AML-193 (cell line): ENCODE measurements at places on chromosomes 4 and X.

GRCh38 chr4:25783126-25783525 lies 79.7 kb downstream of the SEL1L3 start:
- DNase-seq = no peak

DNA sequence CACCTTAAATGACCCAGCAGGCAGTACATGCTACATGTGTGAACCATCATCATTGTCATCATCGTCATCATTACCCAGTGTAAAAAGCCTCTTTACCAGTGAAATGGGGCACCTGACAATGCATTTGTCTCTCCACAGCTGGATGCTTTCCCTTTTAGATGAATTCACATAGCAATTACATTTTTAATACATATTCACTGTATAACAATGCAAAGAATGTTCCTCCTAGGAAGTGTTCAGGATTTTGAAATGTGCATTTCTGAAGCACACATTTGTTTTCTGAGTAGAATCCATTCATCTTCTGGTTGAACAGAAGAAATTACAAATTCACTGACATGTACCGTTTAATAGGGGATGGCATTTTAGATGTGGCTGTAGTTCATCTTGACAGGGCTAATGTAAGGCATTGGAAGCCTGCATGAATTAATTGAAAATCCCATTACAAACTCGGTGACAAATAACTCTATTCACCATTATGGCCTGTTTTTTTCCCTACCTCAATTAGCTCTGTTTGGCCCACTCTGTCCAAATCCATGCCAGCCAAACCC lies 111.1 kb downstream of the SH3RF1 start:
- no peak for DNase-seq

DNA sequence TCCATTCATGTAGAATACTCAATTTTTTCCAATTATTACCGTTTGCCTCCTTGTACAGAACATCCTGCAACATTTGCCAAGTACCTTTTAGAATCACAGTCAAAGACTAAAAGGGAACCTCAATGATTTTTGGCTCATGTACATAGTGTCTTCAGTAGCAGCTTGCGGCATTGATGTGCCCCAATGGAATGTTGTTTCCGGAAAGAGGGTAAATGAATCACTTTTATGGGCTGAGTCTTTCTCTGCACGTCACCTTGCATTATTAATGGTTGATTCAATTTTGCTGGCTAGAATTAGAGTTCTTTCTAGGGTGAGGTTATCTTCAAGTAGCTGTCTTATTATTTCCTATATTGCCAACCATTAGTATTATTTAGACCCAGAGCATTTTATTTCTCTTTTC lies 116.9 kb upstream of the GABRA2 start:
- DNase-seq = no peak

GRCh38 chrX:16445166-16445752 lies 204.7 kb upstream of the S100G start:
- peak; percentile 0 for DNase-seq

DNA sequence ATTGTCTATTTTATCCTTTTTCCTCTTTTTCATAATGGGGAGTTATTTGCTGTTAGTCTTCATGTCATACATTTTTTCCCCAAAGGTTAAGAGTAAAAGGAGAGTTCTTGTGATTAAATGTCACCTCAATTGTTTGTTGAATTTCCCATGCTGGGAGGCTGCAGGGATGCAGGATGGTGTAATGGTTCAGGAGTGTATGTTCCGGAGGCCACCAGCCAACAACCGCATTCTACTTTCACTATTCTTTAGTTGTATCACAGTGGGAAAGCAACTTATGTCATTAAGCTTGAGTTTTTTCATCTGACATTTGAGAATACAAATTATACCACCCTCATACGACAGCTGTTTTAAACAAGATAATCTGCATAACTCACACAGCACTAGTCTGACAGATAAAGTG lies 15.4 kb downstream of the AFP start:
- no peak for DNase-seq

DNA sequence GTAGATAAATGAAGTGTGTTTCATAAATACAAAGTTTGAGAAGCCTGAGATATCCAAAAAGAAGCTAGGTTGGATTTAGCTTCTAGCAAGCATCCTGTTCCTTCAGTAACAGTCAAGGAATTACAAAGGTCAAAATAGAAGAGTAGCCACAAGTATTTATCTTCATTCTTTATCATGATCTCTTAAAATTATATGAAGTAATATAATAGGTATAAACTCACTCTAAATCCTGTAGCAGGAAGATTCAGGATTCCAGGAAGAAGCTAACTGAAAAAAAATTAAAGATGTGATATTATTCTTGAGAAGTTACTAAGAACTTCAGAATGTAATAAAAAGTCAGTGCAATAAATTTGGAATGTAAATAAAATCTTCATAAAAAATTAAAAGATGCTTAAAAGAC lies 31.1 kb upstream of the RXFP1 start:
- DNase-seq = no peak

- DNase-seq = no peak
These were observed 145.5 kb downstream of the AREG start for GRCh38 chr4:74590476-74590875.

- no peak for DNase-seq
These were observed 60.2 kb downstream of the BANK1 start for GRCh38 chr4:101850698-101851097.

DNA sequence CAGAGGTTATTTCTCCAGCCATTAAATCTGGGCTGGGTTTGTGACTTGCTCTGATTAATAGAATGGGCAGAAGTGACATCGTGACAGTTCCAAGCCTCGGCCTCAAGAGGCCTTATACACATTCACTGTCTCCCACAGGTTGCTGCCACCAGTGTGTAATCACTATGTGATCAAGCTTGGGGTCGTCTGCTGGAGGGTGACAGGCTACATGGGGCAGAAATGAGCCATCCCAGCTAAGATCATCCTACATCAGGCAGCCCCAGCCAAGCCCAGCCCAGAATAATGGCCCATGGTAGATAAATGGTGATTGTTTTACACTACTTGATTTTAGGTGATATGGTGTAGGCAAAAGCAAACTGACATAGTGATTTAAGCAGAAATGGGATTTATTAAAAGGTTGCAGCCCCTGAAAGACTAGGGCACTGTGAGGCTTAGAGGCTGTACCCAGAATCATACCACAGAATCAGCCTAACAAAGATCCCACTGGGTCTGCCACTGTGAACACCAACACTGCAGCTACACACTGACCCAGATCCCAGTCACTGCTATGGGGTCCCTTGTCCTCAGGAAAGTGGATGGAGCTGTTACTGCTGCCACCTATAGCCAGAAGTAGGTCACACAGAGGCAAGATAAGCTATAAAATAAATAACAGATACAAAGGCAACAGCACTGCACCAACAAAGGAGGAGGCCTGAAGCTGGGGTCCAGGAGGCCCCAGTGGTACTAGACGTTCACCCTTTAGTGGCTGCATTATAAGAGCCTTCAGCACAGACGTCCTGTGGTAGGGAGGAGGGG lies 159.6 kb upstream of the RBPJ start:
- peak; percentile 5 for DNase-seq

- DNase-seq = no peak
These were observed 36.6 kb downstream of the RASSF6 start for GRCh38 chr4:73583666-73584065.

- DNase-seq = no peak
These were observed 379.3 kb upstream of the TENM3 start for GRCh38 chr4:181863856-181864255.

GRCh38 chr4:175988511-175988910 lies 77.1 kb upstream of the WDR17 start:
- no peak for DNase-seq

- no peak for DNase-seq
These were observed 435.4 kb upstream of the TENM3 start for GRCh38 chr4:181807771-181808170.

- DNase-seq = no peak
These were observed 31.6 kb downstream of the EVC2 start for GRCh38 chr4:5676763-5677162.

GRCh38 chrX:97399400-97399799 lies 515.7 kb downstream of the RPA4 start:
- DNase-seq = no peak

DNA sequence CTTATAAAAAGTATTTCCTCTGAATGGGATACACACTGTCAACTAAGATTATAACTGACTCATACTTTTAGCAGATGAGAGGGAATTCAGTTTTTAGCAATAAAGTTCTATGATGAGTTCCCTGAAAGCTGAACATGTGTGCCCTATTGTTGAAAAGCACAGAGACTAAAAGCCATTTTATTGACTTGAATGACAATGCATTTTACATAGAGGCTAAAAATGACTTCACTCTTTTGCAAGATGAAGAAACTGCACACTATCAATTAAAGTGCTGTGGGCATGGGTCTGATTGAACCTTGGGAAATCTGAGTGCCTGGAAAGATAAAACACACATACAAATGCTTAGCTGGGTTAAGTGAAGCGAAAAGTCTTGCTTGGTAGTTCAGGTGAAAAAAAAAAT lies 633.4 kb downstream of the PDHA2 start:
- DNase-seq = no peak

- no peak for DNase-seq
These were observed 32.3 kb downstream of the HERC5 start for GRCh38 chr4:88489100-88489761.
